CD4-positive, alpha-beta T cell treated with Interleukin-10 for 1 hour (primary cell): ENCODE measurements at places on chromosomes 11 and 22.

DNA sequence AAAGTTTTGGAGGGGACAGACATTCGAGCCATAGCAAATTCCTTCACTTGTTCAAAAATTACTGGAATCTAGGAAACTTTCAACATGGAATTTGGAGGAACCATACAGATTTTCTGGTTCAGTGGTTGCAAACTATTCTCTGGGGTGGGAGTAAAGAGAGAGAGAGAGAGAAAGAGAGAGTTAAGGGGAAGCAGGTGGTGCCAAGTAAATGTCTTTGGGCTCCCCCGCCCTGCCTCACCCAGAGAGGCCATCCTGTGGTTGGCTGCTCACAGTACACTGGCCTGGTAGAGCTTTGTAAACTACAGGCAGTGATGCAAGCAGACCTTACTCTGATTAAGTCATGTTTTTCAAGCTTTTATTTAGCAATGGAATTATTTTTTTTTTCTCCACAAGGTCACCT is 82.6 kb downstream of the ADAMTS15 start:
- DNase-seq: no peak

- no peak for DNase-seq
Observed at GRCh38 chr11:44229098-44229497, 80.8 kb downstream of the ALX4 start.

DNA sequence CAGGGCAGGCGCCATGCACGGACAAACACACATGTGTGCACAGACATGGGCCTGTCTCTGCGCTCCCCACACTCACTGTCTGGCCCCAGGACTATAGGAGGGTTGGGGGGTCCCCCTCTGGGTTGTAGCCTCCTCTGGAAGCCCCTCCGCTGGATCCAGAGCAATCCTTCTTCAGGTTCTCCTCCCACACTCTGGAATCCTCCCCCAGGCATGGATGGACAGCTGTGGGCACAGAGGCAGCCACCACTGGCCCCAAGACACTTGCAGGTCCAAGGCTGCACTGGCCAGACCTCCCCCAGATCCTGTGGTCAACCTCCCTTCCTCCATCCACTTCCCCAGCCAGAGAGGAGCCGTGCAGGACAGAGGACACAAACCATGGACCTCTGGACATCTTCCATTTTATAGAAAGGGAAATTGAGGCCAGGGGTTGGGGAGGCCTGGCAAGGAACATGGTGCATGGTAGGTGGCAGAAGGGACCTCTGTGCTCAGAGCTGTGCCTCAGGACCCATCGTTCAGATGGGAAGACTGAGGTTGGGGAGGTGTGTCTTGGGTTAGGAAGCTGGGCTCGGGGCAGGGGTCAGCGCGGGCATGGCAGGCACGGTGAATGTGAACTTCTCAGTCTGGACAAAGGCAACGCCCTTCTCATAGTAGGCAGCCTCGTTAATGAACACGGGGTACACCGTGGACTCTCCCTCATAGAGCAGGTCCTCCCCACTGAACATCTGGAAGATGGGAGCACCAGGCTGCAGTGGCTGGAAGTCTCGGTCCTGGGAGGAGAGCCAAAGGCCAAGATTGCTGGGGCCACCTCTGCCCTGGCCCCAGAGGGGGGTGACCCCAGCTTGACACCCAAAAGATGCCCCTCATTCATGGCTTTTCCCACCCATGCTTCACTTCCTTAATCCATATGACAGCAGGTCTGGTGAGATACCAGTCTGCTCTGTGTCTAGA is 2.9 kb upstream of the TBX10 start:
- DNase-seq: no peak

DNA sequence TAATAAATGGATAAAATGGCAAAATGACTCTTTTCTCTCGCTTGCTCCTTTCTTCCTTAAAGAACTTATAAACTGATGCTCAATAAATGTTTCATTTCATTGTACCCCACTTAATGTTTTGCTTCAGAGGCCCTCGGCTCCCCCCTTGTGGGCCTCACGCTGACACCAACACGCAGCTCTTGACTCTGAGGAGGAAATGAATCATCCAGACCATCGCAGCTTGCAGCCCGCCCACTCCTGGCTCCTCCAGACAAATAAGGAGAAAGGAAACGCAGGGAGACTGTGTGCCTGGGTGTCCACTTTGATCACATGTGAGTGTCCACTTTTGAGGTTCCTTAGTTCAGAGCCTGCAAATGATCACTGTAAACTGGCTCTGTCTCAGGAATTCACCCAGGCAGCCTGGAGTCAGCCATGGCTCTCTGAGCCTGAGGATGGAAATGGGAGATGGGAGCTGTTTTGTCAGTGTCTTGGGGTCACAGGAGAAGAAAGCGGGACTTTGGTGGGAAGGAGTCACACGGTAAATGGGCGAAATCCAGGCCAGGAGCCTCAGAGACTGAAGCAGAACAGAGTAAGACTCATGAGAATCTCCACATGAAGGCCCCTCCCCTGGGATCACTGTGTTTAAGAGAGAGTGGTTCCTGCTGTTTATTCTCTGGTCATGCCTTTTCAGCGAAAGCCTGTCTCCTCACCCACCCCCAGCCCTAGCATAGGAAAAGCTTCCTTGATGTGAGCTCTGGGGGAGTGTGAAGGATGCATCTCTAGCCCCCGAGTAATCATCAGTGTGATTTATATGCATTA is 96.5 kb downstream of the CWC15 start:
- DNase-seq: peak; percentile 12

DNA sequence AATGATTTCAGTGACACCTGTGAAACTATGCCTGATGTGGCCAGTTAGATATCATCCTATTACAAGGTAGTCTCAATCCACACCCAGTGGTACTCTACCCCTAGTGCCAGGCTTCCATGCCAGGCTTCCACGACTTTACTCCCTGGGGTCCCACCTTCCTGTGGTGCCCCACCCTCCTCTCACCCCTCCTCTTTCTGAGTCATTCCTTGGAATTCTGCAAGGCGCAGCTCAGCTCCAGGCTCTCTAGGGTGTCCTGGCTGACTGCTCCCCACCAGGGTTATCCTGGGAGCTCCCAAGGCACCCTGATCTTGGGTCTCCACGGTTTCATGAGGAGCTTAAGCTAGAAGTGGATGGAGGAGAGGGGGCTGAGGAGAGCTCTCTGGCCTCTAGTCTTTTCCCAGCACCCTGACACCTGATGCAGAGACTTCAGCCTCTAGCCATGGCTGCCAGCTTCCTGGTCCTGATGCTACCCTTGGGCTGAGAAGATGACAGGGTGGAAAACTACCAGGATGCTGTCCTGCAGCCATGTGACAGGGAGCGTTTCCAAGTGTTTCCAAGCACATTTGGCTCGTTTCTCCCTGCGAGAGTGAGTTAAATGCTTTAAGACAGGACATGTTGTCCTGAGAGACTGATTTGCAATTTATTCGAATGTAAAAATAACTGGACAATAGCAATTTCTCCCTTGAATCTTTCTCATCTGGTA is 1461.2 kb downstream of the TBC1D22A start:
- DNase-seq: no peak
